ENCODE measurements at places on chromosomes 4 and X. TPM values are rescaled to one million over a fixed set of nuclear protein-coding genes. Genes with fewer than 3 reads are reported as not detected.

- no peak for DNase-seq
Observed at GRCh38 chr4:38873290-38873944, 5.8 kb downstream of the FAM114A1 start.

FGF2 gene
- total RNA-seq, result 392 TPM

GRCh38 chr4:7254736-7255487 is 62.6 kb downstream of the SORCS2 start:
- no peak for DNase-seq

SHROOM3 gene
- 98.7 TPM for total RNA-seq

GRCh38 chr4:182303847-182304246 is 60.6 kb downstream of the TENM3 start:
- no peak for DNase-seq

DNA sequence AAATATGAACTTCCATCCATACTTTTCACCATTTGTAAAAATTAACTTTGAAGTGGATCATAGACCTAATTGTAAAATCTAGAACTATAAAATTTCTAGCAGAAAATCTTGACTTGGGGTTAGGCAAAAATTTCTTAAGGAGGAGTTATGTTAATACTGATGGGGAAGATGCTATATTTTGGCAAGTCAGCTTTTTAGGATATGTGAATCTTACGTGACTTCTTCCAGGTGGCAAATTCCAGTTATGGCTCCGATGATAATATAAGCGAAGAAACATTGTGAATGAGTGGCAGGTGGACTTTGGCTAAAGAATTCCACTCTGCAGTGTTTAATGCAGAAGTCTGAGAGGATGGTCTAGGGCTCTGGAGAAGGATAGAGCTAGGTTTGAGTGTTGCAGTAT is 1.5 kb downstream of the PRPS2 start:
- no peak for DNase-seq

DNA sequence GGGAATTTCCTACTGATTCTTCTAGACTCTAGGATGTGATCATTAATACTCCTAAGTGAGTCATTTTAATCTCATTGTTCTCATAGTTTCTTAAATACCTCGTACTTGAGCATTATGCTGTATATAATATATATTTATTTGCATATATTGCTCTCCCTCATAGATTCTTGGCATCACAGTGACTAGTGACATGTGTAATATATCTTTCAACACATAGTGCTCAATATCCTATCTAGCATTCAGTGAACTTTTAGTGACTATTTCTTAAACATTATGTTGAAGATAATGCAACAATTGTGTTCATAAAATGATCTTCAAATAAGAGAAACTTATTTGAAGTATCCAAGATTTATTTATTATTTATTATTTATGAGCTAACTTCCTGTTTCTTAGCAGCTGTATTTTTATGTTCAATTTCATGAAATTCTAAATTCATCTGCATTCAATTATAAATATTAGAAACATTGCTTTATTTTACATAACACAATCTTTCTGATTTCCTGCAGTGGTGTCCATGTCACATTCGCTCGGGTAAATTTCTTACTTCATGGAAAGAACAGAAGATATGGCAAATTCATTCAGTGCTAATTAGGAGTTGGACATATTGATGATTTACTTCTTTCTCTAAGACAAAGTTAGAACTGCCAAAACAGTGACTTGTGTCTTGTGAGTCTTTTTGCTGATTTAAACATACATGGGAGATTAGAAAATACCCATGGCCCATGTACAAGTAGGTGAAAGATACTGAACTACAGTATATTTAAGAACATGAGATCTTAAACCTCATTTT is 1095.5 kb upstream of the IGFBP7 start:
- no peak for DNase-seq

FMR1NB gene
- not detected for total RNA-seq

NIPAL1 gene
- total RNA-seq, result 1.0 TPM

RASGEF1B gene
- total RNA-seq, result not detected
